Bone marrow (tissue), 2 donors: ENCODE measurements at places on chromosomes 2 and 18.

GRCh38 chr2:168697668-168698121, 104.7 kb upstream of the NOSTRIN start:
- no peak for DNase-seq

GRCh38 chr2:43441195-43441594, 154.6 kb downstream of the THADA start:
- no peak for DNase-seq

- DNase-seq, result no peak
Observed at GRCh38 chr2:190533968-190534309, 583 bp downstream of the NEMP2 start.

- DNase-seq, result no peak
Observed at GRCh38 chr2:231259104-231259503, 60.7 kb downstream of the ARMC9 start.

DNA sequence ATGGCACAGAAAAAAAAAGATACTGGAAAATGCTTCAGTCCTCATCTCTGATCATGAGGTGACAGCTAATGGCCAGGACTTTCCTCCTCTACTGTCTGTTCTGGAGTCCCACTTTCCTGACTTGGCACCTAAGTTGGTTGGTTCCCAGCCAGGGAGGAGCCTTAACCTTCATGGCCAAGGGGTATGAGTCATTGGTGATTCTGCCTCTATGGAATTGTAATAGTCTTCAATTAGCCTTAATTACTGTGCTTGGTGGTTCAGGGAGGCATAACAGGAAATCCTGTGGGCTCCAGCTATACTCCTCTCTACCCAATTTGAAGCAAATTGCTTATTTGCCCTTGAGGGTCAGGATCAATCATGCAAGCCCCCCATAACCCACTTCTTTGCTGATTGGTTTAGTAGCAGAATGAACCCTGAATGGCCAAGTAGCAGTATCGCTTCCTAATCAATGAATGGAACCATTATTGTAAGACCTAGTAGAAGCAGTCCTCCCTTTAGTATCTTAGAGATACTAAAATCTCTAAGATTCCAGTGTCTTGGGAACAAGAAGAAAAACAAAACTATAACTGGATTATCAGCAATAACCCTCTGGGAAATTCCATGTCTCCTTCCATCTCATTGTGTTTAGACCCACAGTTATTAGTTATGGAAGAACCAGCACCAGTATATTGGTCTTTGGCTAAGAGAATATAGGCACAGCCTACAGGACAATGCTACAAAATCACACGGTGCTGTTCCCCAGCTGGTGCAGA, 109.0 kb downstream of the COL6A3 start:
- DNase-seq, result no peak

DNA sequence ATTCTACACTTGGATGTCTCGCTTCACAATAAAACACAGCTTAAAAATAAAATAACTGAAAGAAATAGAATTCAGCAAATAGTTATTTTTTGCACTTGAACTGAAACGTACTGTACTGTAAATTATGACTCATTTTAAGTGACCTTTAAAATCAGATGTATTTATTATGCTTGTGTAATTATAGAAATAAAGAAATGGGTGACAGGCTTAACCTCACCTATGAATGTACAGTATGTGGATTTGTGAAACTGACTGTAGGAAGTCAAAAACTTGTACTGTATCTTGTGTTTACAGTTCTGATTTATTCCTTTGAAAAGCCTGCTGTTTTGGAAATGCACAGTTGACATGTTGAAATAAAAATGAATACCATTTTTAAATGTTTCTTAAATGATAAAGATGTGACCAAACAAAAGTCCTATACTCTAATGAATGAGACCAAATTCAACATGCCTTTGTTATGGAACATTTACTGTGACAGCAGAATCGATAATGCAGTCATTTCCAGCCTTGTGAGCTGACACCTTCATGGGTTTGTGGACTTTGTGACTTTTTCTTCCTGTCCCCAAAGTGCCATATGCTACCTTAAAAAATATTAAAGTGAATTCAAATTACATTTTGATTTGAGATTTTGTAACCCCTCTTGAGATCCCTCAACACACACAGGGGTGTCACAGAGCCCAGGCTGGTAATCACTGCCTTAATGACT, 32.7 kb downstream of the NEMP2 start:
- no peak for DNase-seq

DNA sequence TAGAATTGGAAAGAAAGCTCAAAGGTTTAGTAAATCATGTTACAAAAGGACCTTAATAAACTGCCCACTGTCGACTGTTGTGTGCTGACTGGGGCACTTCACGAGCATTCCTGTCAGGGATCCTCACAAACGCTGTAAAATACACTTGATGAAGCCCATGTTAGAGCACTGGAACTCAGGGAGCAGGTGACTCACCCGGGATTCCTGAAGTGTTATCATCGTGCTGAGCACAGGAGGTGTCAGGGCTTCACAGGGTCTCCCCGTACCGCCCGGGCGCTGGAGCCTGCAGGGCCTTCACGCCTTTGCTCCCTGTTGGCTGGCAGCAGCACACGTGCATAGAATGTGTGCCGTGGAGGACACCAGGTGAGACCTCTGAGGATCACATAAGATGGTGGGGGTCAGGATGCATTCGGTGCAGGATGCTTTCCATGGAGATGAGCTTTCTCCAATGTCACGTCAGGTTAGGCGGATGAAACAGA, 187.3 kb downstream of the SNTG2 start:
- no peak for DNase-seq

GRCh38 chr2:8159966-8160603, 521.8 kb upstream of the ID2 start:
- DNase-seq, result no peak

- peak; percentile 95 for DNase-seq
Observed at GRCh38 chr18:11981192-11981542, at the start of gene IMPA2. IMPA2 (plus strand) TSS chr18:11981507; CDS start chr18:11981670, 163 bp downstream.

- DNase-seq, result no peak
Observed at GRCh38 chr2:16096962-16097361, 156.6 kb downstream of the MYCN start.

- DNase-seq, result no peak
Observed at GRCh38 chr2:181812106-181812743, 79.3 kb upstream of the ITPRID2 start.

GRCh38 chr2:1804865-1805264, 60.5 kb upstream of the PXDN start:
- DNase-seq, result no peak
